ENCODE measurements at places on chromosomes 4 and X.
A peak's percentile ranks its signal among the peaks of the same experiment; 100 is the strongest.

DNA sequence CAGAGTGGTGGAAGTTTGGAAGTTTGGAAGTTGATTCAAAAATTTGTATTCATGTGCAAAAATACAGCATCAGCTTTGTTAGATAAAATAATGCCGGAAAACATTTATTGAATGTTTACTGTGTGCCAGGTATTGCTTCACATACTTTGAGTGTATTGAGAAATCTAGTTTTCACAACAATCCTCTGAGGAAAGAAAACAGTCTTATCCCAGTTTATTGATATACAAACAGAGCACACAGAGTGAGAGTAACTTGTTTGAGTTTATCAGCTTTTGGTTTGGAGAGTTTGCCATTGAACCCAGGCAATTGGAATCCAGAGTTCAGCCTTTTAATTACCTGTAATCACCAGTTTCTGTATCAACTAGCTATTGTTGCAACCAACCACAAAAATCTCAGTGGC lies 127.2 kb upstream of the RPS6KA3 start:
- no peak for DNase-seq

GRCh38 chr4:77578145-77578544 lies 27.5 kb upstream of the CXCL13 start:
- no peak for DNase-seq

DNA sequence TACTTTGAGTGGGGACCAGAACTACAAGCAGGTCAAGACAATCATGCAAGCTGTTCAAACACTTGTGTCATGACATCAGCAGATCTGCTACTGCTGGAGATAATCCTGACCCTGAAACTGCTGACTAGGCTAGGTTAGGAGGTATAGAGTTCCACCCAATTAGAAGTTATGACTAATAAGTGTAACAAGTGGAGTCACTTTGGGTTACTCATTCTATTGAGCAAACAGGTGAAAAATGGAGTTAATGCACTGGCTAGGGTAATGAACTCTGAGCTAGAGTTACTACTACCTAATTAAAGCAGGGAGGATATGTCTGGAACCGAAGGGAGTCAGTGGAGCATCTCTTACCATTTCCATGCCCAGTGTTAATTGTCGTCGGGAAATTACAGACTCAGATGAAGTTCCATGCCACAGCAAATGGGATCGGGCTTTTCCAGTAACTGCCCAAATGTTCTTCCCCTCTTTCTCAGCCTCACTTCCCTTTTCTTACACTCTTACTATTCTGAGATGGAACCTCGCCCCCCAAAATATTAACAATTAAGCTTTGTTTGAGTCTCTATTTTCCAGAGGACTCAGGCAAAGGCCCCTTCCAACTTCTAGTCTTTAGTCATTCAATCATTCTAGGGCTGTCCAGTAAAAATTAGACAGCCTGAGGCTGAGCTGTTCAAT lies 19.8 kb upstream of the MANBA start:
- DNase-seq = peak; percentile 31

GRCh38 chrX:24928114-24928513 lies 87.7 kb downstream of the ARX start:
- no peak for DNase-seq

DNA sequence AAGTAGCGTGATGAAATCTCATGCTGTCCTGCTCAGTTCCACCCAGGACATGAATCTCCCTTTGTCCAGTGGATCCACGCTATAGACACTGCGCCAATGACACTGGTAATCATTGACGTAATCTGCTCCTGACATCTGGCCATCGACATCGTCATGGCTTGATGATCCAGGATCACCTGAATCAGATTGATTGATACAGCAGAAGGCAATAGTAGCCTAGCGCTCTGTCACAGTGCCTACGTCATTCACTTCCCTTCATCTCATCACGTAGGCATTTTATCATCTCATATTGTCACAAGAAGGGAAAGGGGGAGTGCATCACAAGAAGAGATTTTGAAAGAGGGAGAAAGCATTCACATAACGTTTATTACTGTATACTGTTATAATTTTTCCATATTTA lies 68.8 kb downstream of the STK32B start:
- DNase-seq = no peak

DNA sequence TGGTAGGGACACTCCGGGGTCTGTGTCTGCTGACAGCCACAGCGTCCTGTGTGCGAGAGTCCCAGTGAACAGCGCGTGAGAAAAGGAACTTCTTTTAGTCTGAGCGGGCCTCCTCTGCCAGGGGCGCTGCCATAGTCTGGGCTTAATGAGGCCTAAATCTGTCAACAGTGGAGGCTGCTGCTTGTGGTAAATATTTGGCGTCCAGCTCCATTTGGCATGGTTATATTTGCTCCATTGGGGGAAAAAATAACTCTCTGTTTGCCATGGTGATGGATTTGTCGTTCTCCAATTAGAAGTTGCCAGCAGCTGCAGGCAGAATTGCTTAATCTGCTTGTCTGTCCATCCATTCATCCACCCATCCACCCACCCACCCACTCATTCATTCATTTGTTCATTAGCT lies 71.4 kb upstream of the PSAPL1 start:
- no peak for DNase-seq

- no peak for DNase-seq
Observed at GRCh38 chr4:111464251-111465045, 680.8 kb upstream of the FAM241A start.

- no peak for DNase-seq
Observed at GRCh38 chr4:54945838-54946237, 179.6 kb downstream of the KDR start.

Measured in activated CD4-positive, alpha-beta T cell treated with anti-CD3 and anti-CD28 coated beads, Interleukin-2, amount 10 ng/mL, durations not matched to agents 24 days and 14 days (primary cell).